ENCODE measurements at places on chromosomes 5 and 9.

DNA sequence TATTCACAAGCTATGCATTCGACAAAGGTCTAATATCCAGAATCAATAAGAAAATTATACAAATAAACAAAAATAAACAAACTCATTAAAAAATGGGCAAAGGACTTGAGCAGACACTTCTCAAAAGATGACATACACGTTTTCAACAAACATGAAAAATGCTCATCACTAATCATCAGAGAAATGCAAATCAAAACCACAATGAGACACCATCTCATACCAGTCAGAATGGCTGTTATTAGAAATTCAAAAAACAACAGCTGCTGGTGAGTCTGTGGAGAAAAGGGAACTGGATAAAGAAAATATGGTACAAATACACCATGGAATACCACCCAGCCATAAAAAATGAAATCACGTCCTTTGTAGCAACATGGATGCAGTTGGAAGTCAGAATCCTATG, 45.1 kb upstream of the PUM3 start:
- no peak for DNase-seq

GRCh38 chr5:179533024-179533423, 17.3 kb upstream of the RUFY1 start:
- no peak for DNase-seq

GRCh38 chr5:15452781-15453180, 47.2 kb upstream of the FBXL7 start:
- DNase-seq: no peak

- no peak for DNase-seq
These were observed 642 bp upstream of the ITGA1 start for GRCh38 chr5:52786949-52787599.

DNA sequence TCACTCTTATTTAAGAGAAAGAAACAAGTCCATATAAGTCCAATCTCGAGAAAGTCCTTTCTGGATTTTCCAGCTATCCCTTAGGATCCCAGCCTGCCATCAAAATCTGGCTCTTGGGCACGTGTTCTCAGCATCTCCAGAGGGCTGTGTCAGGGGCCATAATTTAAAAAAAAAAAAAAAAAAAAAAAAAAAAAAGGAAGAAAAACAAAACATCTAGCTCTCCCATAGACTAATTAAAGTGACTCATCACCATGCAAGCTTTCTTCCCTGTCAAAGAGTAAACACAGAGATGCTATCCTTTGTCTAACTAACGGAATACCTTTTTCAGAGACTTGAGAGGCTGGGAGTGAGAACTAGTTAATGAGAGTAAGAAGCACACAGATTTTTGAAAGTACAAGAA, 44.9 kb upstream of the MYO10 start:
- DNase-seq: no peak

- DNase-seq: no peak
These were observed 643 bp downstream of the PLEKHG4B start for GRCh38 chr5:92401-93220.

DNA sequence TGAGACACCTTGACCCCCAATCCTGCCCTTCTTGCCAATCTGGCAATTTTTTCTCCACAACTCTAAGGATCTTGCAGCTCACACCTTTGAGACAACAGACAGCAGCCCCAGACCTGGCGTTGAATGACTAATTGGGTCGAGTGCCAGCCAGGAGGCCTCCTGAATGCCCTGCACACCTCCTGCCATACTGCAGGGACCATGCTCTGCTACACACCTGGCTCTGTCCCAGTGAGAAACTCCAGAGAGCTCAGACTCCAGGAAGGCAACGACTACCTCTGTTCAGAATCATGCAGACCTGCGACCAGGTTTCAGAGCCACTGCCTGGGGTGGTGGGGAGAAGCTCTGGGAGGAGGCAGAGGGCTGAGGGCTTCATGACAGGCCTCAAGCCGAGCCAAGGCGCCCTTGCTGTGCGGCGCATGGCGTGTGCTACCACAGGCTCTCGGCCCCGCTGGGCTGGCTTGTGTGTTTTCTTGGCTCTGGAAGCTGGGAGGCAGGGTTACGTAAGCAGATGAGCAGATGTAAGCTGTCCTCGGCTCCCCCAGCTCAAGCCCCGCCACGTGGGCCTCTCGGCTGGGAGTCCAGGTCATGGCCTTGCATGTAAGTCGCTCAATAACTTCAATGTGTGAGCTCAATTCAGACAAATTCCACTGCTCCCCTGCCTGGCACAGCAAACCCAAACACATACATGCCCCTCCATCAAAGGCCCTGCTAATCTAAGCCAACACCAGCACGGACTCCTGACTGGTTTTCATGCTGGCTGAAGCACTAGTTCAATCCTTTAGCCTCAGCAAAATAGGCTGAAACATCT, 27.5 kb downstream of the B4GALT1 start:
- DNase-seq: no peak

DNA sequence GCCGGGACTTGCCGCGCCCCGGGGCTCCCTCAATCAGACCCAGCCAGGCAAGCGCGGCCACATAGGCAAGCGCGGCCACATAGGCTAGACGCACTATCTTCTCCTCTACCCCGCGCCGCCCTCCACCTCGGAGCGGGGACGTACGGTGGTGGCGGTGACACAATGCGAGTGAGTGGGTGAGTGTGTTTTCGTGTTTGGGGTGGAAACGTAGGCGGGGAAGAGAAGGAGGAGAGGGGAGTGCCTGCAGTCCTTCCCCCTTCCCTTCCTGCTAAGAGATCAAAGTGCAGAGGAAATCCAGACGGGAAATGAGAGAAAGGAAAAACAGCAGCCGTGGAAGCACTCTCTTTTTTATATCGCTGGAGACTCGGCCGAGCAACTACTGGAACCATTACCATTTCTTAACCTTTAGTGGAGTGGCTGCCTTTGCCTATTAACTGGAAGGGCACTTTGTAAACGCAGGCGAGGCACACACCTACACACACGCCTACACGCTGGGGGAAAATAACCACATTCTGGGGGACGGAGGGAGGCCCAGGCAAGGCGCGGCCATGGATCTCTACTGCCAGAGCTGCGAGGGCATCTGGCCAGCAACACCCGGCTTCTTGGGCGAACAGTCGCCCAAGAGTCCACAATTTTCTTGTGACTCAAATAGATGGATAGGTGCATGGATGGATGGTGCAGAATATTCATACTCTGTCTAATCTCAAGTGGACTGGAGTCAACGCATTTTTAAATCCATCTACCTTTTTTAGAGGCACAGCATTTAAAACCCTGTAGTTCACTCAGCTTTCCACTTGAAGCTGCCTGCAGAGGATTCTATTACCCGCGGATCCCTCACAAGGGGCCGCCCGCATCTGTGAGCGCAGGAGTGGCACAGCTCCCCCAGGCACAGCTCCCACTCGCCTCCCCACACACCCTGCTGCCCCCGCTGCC, 2.1 kb downstream of the EDIL3 start:
- no peak for DNase-seq

- DNase-seq: no peak
These were observed 314.7 kb downstream of the ENC1 start for GRCh38 chr5:74325866-74326265.

DNA sequence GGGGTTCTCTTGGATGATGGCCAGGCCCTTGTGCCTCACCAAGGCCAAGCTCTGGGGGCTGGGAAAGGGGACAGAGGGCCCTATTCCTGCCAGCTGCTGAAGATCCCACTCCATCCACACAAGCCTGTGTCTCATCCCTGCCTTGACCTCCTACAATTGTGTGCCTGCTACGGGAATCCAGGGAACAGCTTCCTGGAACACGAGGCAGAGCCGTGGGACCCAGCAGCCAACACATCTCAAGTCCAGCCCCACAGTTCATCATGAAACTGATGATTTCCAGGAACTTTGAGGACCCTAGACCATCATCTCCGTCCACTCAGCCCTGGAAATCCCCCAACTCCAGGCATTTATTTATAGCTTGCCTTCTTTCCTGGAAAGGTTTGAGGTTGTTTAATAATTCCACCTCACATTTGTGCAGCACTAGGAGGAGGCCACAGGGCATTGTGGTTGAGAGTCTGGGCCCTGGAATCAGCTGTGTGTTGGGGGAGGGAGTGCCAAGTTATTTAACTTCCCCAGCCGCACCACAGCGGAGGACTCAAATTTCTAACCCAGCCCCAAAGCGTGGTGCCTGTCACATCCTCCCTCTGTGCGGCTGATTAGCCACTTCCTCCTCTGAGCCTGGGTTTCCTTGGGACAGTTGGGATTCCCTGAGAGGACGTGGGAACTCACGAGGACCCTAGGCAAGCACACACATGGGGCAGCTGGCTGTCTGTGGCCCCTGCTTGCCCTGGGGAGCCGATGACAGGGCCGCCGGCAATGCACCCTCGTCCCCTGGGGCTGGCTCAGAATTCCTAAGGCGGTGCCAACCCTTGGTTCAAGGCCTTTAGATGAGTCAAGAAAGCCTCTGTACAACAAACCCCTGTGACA, 58.2 kb upstream of the GGTA1 start:
- no peak for DNase-seq

GRCh38 chr5:165405340-165405739, 1899.9 kb downstream of the MAT2B start:
- DNase-seq: no peak

- DNase-seq: no peak
These were observed 20.9 kb downstream of the ENG start for GRCh38 chr9:127833555-127833954.

GRCh38 chr5:157743163-157744050, at the start of gene LSM11:
TSS of gene LSM11 (plus strand) at chr5:157743712. CDS start at chr5:157743751, 39 bp downstream.
- DNase-seq: peak; percentile 85

- DNase-seq: no peak
These were observed 98.9 kb downstream of the CSNK1G3 start for GRCh38 chr5:123610665-123611405.

GRCh38 chr5:128304791-128305190, 221.2 kb downstream of the SLC12A2 start:
- DNase-seq: no peak

DNA sequence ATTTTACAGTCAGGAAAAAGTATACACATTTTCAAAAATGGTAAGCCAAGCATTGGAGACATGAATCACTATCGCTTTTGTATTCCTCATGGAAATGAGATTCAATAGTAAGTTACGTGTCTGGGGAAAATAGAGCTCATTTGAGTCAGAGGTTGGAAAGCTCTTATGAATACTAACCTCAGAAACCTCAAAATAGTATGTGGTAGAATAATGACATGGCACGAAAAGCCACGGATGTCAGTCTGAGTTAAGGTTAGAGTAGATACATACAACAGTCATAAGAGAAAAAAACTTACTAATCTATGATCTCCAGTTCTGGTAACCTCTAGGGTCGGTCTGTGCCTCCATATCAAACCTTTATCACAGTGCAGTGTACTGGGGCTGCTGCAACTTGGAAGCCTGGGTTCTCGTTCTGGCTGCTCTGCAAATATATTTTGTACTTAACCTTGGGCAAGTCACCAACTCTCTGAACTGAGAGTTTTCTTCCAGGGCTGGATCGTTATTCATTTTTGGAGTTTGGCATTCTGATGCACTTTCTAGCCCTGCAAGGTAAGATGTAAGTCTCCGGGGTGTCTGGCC, 31.8 kb downstream of the MAP1B start:
- DNase-seq: no peak

GRCh38 chr5:175386526-175386925, 57.5 kb downstream of the DRD1 start:
- no peak for DNase-seq

- no peak for DNase-seq
These were observed 50.3 kb downstream of the HMHB1 start for GRCh38 chr5:143862271-143862670.

GRCh38 chr5:143011585-143011984, 241.4 kb downstream of the ARHGAP26 start:
- DNase-seq: no peak

- DNase-seq: no peak
These were observed 201.2 kb upstream of the GAS1 start for GRCh38 chr9:87148331-87149104.

- DNase-seq: no peak
These were observed 21.1 kb downstream of the GFPT2 start for GRCh38 chr5:180332051-180332517.

GRCh38 chr9:115883467-115884329, 269.9 kb upstream of the PAPPA start:
- no peak for DNase-seq

DNA sequence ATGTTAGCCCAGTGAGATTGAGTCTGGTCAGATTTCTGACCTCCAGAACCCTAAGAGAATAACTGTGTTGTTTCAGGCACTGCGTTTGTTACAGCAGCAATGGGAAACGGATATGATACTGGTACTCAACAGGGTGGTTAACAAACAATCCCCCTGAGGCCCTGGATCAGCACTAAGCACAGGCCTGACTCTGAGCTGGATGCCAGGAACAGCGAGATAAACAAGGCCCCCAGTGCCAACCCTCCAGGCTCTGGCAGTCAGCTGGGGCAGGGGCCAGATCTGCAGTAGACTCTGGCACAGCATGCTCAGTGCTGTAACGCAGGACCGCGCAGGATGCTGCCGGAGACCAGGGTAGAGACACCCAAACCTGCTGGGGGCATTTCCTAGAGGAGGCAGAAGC, 22.1 kb downstream of the CPLX2 start:
- no peak for DNase-seq

GRCh38 chr9:11632691-11633090, 1019.9 kb upstream of the PTPRD start:
- no peak for DNase-seq

GRCh38 chr9:36100532-36100931, 36.0 kb upstream of the GLIPR2 start:
- DNase-seq: no peak

GRCh38 chr9:5112109-5112592, 73.3 kb downstream of the INSL6 start:
- no peak for DNase-seq

DNA sequence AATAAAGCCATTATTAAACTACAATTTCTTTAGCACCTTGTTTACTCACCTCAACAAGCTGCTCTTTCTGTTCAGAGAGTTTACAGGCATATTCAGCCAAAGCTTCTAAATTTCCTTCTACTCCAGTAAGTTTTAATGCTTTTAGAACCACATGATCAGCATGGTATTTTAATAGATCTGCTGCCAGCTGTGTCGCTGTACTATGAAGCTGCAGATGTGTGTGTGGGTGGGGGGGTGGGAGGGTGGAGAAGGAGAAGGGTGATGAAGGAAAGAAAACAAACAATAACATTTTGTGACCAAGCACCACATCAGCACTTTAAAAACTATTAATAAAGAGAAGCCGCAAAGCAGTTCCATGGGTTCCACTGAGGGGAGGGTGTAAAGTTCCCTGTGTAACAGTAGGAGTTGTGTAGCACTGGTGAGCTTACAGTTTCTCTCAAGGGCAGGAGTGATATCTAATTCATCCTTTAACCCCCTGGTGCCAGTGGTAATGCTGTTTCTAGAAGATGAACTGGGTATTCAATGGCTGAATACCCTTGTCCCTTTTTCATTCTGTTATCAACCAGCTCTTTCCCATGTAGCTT, 38.5 kb downstream of the ABITRAM start:
- DNase-seq: no peak

Measured in stimulated activated CD8-positive, alpha-beta memory T cell treated with anti-CD3 and anti-CD28 coated beads, Interleukin-2, amount 100 ng/mL, for 1 hour (primary cell).